Neuronal stem cell (in vitro differentiated cells): ENCODE measurements at places on chromosomes 3 and 15.
A peak's percentile ranks its signal among the peaks of the same experiment; 100 is the strongest.

DNA sequence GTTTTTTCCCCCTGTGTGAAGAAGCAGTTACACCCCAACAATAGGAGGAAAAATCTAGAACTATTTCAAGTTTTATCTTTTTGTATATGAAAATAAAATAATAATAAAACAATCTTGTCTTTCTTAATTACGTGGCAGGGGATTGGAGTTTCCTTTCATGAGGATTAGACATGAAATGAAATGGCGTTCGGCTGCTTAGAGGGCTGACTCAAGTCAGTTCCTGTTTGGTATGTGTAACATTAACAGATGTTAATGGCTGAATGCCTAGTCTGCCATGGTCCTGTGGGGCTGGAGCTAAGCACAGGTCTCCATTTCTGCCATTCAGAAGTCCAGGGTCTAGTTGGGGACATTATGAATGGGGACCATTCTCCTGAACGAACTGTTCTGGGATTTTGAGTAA lies 3.1 kb upstream of the EXOG start:
- no peak for DNase-seq

- no peak for DNase-seq
These were observed 210.4 kb upstream of the NDN start for GRCh38 chr15:23897531-23897930.

DNA sequence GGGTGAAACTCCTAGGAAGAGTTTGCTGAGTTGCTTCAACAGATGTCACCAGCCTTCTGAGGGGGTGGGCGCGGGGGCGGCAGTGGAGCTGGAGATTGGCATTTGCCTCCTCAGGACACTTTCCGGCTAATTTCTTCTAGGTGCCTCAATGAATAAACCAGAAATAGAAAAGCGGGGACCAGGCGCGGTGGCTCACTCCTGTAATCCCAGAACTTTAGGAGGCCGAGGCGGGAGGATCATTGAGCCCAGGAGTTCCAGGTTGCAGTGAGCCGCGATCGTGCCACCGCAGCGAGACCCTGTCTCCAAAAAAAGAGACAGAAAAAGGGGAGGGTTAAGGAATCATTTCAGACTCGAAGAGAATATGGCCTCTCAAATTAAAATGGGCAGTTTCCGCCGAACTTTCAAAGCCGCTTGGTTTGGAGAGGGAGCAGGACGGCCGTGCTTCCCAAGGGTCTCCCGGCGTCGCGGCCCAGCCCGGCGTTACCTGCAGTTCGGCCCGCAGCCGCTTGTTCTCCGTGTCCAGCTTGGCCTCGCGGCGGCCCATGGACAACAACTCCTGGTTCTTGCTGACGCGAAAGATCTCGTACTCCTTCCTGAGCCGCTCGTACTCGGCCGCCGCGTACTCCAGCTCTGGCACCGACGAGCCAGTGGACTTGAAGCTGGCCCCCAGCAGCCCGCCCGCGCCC lies 587 bp downstream of the NPHP3 start:
- peak; percentile 59 for DNase-seq

DNA sequence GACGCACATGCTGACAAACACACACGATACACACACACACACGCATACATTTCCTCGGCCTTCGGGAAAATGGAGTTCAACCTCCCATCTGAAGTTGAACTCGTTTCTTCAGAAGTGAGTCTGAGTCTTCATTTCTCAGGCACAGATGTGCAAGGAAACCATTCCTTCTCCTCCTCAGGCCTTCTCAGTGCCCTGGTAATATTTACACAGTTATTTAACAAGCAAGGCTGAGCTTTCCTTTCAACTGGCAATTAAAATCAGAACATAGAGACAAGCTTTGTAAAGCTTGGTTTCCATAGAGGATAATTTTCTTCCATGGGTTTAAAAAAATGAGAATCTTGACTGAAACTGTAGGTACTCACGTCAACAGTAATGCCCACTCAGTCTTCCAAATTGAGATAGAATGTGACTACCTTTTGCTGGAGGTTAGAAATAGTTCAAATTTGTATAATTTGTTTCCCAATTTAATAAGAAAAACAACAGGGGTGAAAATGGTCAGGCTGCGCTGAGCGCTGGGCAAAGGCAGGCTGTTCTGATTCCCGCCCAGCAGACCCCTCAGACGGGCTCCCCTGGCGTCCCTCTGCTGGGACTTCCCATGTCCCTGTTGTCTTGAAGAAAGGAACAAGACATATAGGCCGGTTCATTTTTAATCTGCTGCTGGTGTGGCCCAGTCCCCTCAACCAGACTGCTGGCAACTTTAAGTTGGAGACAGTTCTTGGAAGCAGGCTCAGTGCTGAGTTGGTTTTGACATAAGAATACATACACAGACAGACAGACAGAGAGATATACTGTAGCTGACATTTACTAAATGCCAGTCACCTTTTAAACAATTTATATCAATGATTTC lies 174.3 kb downstream of the XXYLT1 start:
- no peak for DNase-seq

- no peak for DNase-seq
These were observed 17.2 kb downstream of the CPN2 start for GRCh38 chr3:194333981-194334320.

DNA sequence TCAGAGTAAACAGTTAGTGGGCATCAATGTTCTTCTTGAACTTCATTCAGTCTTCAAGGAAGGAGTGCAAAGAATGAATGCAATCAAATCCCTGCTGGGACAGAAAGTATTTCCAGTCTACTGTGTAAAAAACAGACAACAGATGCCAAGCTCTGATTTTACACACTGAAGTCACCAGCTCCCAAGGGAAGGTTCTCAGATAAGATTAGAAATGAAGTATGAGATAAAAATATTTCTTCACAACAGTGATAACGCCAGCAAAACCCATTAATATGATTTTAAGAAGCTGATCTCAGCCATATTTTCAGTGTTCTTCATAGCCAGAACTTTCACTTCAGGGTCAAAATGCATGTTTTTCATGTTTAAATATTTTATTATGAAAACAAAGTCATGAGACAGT lies 265.6 kb downstream of the CTNNB1 start:
- no peak for DNase-seq

DNA sequence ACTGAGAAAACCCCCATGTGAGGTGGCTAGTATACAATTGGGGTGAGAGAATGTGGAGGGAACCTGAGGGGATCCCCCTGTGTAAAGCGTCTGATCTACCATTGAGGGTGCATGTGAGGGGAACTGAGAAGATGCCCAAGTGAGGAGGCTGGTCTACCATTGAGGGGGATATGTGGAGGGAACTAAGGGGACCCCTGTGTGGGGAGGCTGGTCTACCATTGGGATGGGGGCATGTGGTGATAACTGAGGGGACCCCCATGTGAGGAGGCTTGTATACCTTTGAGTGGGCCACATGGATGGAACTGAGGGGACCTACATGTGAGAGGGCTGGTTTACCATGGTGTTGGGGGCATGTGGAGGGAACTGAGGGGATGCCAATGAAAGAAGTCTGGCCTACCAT lies 160.8 kb downstream of the FBLN2 start:
- DNase-seq: no peak

GRCh38 chr3:105365391-105366325 lies 1.1 kb upstream of the ALCAM start:
- DNase-seq: peak; percentile 21

- DNase-seq: no peak
These were observed at the start of gene RBPMS2 for GRCh38 chr15:64775551-64776401. RBPMS2 (minus strand) TSS chr15:64775589; CDS start chr15:64775319, 270 bp downstream.

DNA sequence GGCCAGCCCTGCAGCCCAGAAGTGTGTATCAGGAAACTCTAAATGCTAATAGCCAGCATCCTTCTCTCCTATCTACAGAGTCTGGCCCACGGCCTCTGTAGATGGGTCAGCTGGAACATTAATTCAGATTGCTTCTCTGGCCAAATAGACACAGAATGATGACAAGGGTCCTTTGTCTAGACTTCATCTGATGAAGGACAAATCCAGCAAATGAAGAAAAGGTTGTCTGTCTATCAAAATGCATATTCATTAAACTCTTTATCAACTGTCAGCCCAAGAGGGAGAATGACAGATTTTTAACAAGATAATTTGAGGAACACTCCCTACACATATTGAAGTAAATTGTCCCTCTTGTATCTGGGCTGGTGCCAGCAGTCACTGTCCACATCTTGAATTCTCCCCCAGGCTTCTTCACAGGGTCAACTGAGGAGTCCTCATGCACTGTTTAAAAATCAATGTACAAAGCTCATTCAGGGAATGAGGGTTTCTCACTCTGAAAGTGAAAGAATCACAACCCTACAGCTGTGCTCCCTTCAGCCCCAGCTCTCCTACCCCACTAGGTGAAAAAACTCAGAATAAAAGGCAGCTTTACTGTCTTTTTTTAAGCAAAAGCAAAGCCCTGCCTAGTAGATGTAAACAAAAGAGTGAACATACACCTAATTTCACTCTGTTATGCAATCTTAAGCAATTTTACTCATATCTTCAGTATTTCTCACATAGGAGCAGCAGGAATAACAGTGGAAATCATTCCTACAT lies 507.7 kb downstream of the IGSF11 start:
- DNase-seq: no peak

GRCh38 chr3:44208568-44208967 lies 33.1 kb upstream of the TOPAZ1 start:
- no peak for DNase-seq

GRCh38 chr3:121871430-121871829 lies 22.8 kb upstream of the SLC15A2 start:
- DNase-seq: no peak

GRCh38 chr3:96449803-96450202 lies 364.6 kb upstream of the EPHA6 start:
- peak; percentile 1 for DNase-seq

GRCh38 chr3:130686833-130687232 lies 59.8 kb downstream of the PIK3R4 start:
- DNase-seq: no peak

DNA sequence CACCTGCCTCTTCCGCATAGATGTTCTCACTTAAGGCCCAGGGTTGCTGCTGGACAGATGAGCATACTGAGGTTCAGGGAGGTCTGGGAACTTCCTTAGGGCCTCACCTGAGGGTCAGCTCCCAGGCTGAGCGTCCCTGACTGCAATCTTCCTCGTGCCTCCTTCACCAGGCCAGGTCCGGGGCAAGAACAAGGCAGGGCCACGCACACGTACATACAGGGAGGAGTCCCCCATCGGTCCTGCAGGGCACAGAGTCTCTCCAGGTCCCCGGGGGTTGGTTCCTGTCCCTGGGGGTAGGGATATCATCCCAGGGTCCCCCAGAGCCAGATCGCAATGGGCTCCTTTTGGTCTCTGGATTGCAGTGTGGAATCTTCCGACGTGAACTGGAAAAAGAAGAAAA lies 130.1 kb downstream of the LRRK1 start:
- no peak for DNase-seq

DNA sequence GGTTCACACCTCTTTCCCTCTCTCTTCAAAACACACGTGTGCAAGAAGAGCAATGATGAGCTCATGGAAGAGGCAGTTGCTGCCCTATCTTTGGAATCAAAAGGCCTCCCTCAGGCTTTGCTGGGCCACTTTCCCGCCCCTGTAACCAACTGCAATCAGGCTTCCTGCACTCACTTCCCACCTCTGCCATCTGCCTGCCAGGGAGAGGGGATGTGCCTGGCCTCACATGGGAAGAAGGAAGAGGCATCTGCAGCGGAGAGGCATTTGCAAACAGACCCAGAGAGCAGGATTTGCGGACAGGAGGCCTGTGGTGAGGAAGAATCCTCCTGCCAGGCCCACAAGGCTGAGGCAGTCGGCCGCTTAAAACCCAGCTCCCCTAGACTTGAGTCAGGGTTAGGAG lies 175.6 kb upstream of the ATP10A start:
- no peak for DNase-seq
